Peyer's patch (tissue), 4 donors: ENCODE measurements at places on chromosomes 3 and 15.

DNA sequence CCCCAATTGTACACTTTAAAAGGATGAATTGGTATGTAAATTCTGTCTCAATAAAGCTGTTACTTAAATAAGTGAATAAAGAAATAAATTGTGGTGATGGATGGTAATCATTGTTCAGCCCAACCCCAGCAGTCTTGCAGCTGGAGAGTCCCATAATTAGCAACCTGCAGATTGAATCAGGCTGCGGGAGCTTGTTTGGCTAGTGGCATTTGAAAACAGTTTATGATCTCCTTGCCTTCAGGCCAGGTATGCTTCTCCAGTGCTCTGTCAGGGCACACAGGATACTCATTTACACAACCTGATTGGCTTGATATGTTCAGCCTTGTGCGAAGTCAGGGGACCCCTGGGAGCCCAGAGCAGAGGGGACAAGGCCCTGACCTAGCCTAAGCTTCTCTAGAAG is 16.5 kb upstream of the TSEN2 start:
- DNase-seq, result peak; percentile 5

- no peak for DNase-seq
These were observed 73.7 kb upstream of the DLG1 start for GRCh38 chr3:197372047-197372661.

DNA sequence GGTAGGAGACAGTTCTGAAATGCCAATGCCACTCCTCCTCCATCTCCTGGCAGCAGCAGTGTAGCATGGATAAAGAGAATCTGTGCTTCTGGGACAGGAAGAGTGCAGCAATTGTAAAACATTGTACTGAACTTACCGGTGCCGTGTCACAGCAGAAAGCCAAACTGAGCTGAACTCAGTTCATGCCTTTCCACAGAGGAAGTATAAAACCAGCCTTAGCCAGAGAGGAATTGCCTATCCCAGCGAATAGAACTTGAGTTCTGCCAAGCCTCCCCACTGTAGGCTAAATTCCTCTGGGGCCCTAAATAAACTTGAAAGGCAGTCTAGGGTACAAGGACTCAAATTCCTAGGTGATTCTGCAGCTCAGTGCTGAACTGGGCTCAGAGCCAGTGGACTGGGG is 148.8 kb downstream of the SLC9A9 start:
- no peak for DNase-seq

- DNase-seq, result no peak
These were observed 36.1 kb upstream of the EPHB3 start for GRCh38 chr3:184525337-184526087.

DNA sequence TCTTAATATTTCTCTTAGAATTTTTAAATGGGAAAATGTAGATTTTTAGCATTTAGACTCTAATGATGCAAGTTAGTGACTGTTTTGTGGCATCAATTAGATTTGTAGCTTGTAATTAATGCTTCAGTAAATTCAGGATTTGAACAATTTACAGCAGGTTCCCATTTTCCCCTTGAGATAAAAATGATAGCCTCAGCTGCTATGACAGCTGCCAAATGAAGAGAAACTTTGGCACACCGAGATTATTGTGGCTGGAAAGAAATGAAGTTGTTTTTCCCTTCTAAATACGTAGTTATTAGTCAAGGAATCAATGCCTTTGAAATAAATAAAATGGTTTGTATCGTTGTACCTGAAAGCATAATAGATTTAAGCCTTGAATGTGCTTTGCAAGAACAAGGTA is 206.4 kb upstream of the P2RY1 start:
- no peak for DNase-seq
